C1 segment of cervical spinal cord (tissue), 14 donors: ENCODE measurements at places on chromosomes 5 and 9.

DNA sequence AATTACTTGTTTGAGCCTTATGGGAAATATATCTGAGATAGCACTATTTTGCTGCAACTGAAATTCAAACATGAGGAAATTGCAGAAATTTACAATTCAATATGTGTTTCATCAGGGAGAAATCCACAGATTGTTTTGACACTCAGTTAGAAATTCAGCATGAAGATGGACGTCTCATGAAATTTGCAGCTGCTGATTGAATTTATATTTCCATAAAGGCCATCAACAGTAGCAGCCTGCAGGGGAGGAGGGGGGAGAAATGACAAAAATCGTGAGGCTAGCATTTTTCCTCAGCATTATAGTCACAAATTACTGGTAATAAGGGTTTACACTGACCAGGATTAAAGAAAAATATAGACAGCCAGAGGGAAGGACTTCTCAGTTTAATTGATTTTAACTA is 81.0 kb downstream of the NDUFAF2 start:
- no peak for DNase-seq

- no peak for DNase-seq
Observed at GRCh38 chr5:126909856-126910255, 120.5 kb downstream of the MARCHF3 start.

DNA sequence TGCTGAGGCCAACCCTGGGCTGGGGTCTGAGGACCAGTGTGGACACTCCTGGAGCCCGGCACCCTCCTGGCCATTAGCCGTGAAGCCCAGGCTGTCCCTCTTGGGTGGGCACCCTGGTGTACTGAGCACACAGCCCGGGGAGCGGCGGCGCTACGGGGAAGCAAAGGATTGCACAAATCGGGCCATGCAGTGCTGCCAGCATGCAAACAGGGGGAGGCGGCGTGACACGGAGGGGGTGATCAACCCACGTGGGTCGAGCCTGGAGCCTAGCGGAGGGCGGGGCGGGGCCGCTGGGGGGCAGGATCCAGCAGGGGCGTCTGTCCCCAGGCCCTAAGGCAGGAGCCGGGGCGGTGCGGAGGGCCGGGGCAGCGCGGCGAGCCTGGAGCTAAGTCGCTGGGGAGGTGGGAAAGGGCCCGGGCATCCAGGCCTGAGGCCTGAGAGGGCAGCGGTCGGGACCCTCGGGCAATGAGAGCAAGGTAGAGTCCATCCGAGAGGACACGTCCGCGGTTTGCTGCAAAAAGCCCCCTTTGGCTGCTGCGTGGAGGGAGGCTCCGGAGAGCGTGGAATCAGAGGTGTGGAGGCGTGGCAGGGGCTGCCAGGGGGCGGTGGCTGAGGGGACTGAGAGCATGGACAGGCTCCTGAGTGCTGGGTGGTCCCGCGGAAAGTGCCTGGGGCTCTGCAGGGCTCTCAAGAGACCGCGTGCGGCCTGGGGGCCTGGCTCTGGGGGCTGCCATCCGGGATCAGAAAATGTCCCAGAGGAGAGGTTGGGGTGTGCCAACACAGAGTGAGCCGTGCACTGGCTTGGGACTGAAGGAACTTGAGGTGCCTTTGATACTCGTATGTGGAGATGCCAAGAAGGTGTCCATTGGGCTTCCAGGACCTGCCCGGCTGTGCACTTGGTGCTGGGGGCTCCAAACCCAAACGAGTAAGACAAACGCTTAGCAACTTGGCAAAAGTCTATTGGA is 94.2 kb downstream of the BARX1 start:
- DNase-seq = no peak

DNA sequence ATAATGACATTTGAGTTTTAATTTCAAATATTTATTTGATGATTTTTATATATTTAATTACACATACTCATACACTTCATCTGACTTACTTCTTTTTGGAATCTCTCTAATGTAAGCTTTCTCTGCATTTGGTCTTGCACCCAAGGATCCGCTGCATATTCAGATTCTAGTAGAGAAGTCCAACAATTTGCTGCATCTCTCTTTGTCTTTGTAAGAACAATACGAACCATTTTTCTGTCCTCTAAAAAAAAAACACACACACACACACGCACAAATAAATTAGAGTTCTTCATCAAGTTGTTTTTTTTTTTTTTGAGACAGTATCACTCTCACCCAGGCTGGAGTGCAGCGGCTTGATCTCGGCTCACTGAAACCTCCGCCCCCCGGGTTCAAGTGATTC is 3.1 kb downstream of the NUDCD2 start:
- DNase-seq = no peak
